ENCODE measurements at places on chromosomes 6 and 20. TPM values are rescaled to one million over a fixed set of nuclear protein-coding genes. Genes with fewer than 3 reads are reported as not detected.

The LAMA4 gene
- 1.8 TPM for total RNA-seq

The BPIFB4 gene
- total RNA-seq: not detected

The DYNLT2 gene
- total RNA-seq: 0.65 TPM

The WFDC12 gene
- not detected for total RNA-seq

The MOG gene
- total RNA-seq: not detected

The ZC2HC1B gene
- total RNA-seq: not detected

Data from A549 treated with RU486 at 1 μM for 4 hours (cell line).